Immature natural killer cell (primary cell): ENCODE measurements at places on chromosomes 13 and 19. TPM values are rescaled to one million over a fixed set of nuclear protein-coding genes. Genes with fewer than 3 reads are reported as not detected.

Gene ZNF540
- polyA plus RNA-seq: 2.7 TPM

Gene CLEC17A
- polyA plus RNA-seq: 0.62 TPM

- peak overlapping the region; percentile 100 for H3K27ac ChIP-seq
- peak overlapping the region; percentile 76 for H3K4me3 ChIP-seq
- peaks cover 57% of the 10 kb centered on the region for H3K4me1 ChIP-seq
These were observed 61.9 kb upstream of the ATP12A start for GRCh38 chr13:24618011-24618955.

- H3K4me1 ChIP-seq: no peaks in the 10 kb centered on the region
- H3K27me3 ChIP-seq: peaks cover 2% of the 10 kb centered on the region
- H3K4me3 ChIP-seq: no peak overlapping the region
- DNase-seq: no peak
- no peak overlapping the region for H3K27ac ChIP-seq
- no peaks in the 10 kb centered on the region for H3K36me3 ChIP-seq
These were observed 229.4 kb downstream of the ITGBL1 start for GRCh38 chr13:101681834-101682233.

DNA sequence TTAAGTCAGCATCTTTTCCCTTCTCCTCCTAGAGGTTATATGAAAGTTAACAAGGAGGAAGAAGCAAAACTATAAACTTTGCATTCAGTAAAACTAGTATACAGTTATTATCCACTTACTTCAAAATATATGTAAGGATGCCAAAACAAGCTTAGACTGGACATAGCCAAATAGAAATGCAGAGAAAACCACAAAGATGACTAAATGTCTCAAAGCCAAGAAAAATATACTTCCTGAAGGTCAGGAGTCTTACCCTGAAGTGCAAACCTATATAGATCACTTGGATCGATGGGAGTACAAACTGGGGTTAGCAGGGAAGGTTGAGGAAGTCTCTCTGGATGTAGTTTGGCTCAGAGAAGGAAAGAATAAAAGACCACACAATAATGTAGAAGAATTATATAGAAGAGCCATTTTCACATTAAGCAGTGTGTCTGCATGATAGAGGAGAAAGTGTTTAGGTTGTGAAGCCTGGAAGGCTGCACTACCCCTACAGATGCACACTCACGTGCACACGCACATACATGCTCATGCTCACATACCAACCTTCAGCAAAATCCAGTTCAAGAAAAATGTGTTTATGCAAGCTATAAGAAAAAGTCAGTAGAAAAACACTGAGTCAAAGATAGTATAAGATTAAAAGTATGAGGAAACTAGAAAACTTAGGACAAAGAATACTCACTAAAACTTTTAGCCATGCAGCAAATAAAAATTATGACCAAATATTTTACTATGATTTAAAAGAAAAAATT lies 112.1 kb upstream of the RXFP2 start:
- H3K27ac ChIP-seq: no peak overlapping the region
- H3K36me3 ChIP-seq: no peaks in the 10 kb centered on the region
- DNase-seq: no peak
- H3K27me3 ChIP-seq: no peaks in the 10 kb centered on the region

- peaks cover 2% of the 10 kb centered on the region for H3K27me3 ChIP-seq
- no peaks in the 10 kb centered on the region for H3K4me1 ChIP-seq
- no peak for DNase-seq
- H3K4me3 ChIP-seq: no peak overlapping the region
- H3K27ac ChIP-seq: no peak overlapping the region
- H3K36me3 ChIP-seq: no peaks in the 10 kb centered on the region
These were observed 276.6 kb upstream of the ZNF507 start for GRCh38 chr19:32068793-32069192.

DNA sequence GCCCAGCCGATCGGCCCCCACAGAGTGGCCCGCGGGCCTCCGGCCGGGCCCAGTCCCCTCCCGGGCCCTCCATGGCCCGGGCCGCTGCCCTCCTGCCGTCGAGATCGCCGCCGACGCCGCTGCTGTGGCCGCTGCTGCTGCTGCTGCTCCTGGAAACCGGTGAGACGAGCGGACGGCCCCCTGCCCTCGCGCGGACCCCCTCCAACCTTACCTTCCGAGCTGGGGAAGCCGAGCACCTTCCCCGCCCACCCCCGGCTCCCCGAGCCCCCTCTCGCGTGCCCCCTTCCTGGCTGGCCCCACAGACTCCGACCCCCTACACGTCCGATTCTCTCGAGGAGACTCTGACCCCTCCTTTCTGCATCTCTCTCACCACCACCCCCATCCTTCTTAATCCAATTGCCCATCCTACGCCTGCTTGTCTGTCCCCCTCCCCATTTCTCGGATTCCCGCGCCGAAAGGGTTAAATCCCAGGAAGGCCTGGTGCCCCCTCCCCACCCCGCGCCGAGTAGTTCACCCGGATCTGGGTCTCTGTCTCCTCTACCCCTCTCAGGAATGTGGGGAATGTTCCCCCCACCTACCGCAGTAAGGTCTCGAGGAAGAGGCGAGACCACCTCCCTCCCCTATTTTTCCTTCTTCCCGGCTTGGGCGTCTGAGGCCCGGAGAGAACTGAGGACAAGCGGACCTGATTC lies 502 bp downstream of the NECTIN2 start:
- H3K36me3 ChIP-seq: no peaks in the 10 kb centered on the region
- no peak for DNase-seq
- H3K27me3 ChIP-seq: peaks cover 16% of the 10 kb centered on the region
- peaks cover 25% of the 10 kb centered on the region for H3K4me1 ChIP-seq
- H3K27ac ChIP-seq: no peak overlapping the region
- peak overlapping the region; percentile 87 for H3K4me3 ChIP-seq

DNA sequence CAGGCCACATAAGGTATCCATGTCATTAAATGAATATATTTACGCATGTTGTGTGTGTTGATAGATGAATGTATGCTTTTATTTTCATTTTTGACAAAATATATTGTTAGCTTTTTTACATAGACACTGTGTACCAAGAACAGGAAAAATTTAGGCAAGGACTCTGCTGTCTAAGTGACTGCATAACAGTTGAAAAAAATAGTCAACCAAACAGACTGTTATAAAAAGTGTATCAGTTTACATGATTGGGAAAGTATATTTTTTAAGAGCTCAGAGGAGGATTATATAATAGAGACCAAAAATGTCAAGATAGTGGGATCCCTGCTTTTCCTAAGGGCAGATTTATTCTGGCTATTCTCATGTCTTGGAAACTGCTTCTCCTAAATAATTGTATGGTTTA lies 858.0 kb downstream of the SLITRK1 start:
- no peak overlapping the region for H3K4me3 ChIP-seq
- H3K36me3 ChIP-seq: no peaks in the 10 kb centered on the region
- H3K4me1 ChIP-seq: no peaks in the 10 kb centered on the region

- no peaks in the 10 kb centered on the region for H3K36me3 ChIP-seq
- no peak for DNase-seq
- H3K27me3 ChIP-seq: peaks cover 28% of the 10 kb centered on the region
- H3K27ac ChIP-seq: peak overlapping the region; percentile 98
- H3K4me1 ChIP-seq: peaks cover 79% of the 10 kb centered on the region
These were observed 1.1 kb upstream of the SSBP4 start for GRCh38 chr19:18418029-18418482.
